ENCODE measurements at places on chromosomes 16 and 17.

- no peak for DNase-seq
Measured at GRCh38 chr16:15572329-15573001, 70.5 kb downstream of the MARF1 start.

DNA sequence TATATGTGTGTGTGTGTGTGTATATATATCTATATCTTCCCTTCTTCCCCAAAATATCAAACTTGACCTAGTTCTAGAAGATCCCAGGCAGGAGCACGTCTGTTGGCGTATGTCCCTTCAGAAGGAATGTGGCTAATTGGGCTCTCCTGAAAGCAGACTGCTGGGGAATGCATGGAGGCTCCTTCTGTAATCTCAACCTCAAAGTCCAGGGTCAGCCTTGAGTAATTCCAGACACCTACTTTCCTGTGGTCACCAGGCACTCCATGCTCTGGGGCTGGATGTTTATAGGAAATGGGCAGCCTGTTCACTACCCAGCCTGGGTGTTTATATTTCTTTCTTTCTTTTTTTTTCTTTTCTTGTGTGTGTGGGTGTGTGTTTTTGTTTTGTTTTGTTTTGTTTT is 13.4 kb downstream of the BCO1 start:
- no peak for DNase-seq

GRCh38 chr17:50790618-50791017 is 23.3 kb upstream of the ANKRD40CL start:
- no peak for DNase-seq

DNA sequence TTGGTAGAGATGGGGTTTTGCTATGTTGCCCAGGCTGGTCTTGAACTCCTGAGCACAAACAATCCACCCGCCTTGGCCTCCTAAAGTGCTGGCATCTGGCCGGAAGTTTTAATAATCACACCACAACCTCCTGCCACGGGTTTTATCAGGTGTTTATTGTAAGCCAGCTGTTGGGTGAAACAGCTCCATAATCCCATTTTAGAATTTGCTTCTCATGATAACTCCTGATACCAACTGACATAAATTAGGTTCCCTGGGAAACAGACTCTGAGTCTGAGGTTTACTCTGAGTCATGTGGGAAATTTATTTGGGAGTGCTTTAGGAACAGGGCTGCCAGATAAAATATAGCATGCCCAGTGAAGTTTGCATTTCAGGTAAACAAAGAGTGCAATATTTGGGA is 122.6 kb upstream of the MED13 start:
- no peak for DNase-seq

All from stimulated activated CD8-positive, alpha-beta memory T cell treated with anti-CD3 and anti-CD28 coated beads, Interleukin-2, amount 100 ng/mL, for 1 hour (primary cell).